KBM-7 (cell line): ENCODE measurements at places on chromosomes 6 and 20.
A peak's percentile ranks its signal among the peaks of the same experiment; 100 is the strongest.

DNA sequence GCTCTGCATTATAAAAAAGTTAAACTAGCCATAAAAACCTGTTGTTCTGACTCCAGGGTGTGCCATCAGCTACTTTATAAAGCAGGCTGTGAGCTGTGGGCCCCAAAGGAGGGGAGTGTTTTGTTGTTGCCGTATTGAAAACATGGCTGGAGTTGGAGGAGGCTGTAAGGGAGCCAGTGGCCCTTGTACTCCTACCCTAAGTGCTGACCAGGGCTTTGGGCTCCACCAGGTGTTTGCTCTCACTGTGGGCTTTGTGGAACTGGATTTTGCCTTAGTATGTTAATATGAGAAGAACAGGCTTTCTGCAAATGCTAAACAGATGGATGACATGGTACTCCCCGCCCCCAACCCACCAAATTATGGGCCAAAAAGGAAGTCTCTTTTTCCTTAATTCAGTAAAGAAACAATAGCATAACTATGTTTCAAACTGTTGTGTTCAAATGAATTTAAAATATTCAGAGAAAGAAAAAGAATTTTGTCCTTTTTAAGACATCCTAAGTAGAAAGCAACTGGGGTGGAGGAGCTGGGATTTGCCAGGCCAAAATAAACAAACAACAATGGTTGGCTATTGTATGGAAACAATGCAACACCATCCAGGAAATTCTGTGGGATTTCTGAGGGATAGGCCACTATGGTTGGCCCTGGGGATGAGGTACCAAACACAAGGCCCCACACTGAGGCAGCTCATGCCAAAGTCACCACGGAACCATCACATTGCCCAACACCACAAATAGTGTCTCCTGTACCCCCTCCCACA lies 63.3 kb downstream of the PLCG1 start:
- DNase-seq = no peak

GRCh38 chr6:126188279-126188909 lies 151.5 kb upstream of the CENPW start:
- DNase-seq = no peak

- DNase-seq = no peak
These were observed 25.0 kb downstream of the MAP1LC3A start for GRCh38 chr20:34583544-34583943.

GRCh38 chr6:130794010-130794697 lies 33.1 kb upstream of the SMLR1 start:
- DNase-seq = no peak

- DNase-seq = no peak
These were observed 48.7 kb downstream of the AKIRIN2 start for GRCh38 chr6:87653074-87653962.

- DNase-seq = no peak
These were observed 56.9 kb upstream of the TFB1M start for GRCh38 chr6:155371230-155371629.

GRCh38 chr6:110013386-110013785 lies 35.3 kb downstream of the GPR6 start:
- no peak for DNase-seq

- DNase-seq = no peak
These were observed 126.8 kb downstream of the IPCEF1 start for GRCh38 chr6:154229786-154230185.

- DNase-seq = no peak
These were observed 39.1 kb downstream of the COL12A1 start for GRCh38 chr6:75166773-75167172.

DNA sequence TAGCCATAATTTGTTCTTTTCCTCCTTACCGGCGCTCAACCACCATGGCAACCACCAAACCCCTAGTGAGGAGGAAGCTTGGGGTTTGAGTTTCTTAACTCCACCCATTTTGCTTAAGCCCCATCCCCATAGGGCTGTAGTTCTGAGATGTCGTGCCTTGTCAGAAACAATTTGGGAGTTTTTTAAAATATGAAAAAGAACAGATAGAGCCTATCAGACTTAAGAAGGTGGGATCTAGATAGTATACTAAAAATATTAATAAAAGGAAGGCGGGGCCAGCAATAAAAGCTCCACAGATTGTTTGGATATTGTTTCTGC lies 5.6 kb downstream of the BRD2 start:
- peak; percentile 66 for DNase-seq

DNA sequence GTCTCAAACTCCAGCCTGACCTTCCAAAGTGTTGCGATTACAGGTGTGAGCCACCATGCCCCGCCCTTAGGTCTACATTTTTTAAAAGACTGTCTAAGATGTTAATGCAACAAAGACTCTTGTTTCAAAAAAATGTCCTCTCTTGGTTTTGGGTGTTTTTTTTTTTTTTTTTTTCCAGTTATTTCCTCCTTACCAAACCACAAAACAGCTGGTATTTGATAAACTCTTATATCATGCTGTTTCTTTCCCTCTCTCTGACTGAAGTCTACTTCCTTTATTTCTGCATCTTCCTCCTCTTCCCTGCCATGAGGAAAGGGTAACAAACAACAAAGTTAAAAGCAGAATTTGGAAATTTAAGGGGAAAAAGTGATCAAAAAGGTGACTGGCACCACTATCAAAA lies 21.2 kb downstream of the STK38 start:
- DNase-seq = peak; percentile 63

- no peak for DNase-seq
These were observed 32.1 kb upstream of the SLC22A1 start for GRCh38 chr6:160089534-160089897.

DNA sequence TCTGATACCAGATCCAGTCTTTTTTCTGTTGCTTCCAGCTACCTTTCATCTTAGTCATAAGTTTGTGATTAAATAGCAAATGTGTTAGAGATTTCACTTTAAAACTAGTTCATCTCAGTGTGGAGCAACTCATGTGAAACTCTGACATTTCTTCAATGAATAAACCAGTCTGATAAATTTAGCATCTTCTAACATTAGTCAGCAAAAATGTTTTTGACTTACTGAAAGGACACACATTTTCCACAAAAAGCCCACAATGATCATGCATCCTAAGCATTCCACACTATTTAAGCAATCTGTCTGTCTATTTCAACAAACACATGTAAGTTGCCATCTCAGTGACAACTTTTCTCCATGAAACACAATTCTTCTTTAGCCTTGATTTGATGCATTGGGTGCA lies 222.2 kb upstream of the SLC35B3 start:
- no peak for DNase-seq

GRCh38 chr6:1554476-1555310 lies 55.0 kb upstream of the FOXC1 start:
- no peak for DNase-seq

DNA sequence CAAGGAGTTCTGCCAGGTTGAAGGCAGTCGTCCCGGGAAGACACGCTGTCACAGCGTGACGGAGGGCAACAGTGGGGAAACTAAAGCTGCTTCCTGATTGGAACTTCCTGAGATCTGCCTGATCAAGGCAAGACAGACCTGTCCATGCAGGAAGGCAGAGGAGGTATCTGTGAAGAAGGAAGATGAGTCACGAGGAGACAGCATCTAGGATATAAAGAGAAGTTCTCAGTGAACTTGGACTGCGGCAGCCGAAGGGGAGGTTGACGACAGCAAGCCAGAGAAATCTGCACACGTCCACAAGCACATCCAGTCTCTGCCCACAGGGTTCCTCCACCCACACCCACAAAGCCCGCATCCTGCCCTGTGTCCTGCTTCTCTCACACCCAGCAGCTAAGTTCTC lies 38.6 kb downstream of the PREP start:
- DNase-seq = no peak

- DNase-seq = peak; percentile 71
These were observed 620 bp downstream of the HIVEP1 start for GRCh38 chr6:12012558-12013306.

- no peak for DNase-seq
These were observed 93.3 kb downstream of the YTHDF1 start for GRCh38 chr20:63122626-63123025.

DNA sequence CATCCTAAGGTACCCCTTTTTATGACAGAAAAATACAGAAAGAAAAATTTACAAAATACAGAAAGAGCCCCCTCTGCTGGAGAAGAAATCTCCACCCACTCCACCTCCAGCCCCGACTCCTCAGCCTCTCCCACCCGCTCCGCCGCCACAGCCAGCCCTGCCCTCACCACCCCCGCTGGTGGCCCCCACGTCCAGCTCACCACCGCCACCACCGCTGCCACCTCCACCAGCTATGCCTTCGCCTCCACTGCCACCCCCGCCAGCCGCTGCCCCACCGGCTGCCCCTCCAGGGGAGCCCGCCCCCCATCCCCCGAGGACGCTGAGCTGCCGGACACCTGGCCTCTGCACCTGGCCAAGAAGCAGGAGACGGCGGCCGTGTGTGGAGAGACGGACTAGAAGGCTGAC lies 17.7 kb downstream of the WFDC2 start:
- peak; percentile 48 for DNase-seq

DNA sequence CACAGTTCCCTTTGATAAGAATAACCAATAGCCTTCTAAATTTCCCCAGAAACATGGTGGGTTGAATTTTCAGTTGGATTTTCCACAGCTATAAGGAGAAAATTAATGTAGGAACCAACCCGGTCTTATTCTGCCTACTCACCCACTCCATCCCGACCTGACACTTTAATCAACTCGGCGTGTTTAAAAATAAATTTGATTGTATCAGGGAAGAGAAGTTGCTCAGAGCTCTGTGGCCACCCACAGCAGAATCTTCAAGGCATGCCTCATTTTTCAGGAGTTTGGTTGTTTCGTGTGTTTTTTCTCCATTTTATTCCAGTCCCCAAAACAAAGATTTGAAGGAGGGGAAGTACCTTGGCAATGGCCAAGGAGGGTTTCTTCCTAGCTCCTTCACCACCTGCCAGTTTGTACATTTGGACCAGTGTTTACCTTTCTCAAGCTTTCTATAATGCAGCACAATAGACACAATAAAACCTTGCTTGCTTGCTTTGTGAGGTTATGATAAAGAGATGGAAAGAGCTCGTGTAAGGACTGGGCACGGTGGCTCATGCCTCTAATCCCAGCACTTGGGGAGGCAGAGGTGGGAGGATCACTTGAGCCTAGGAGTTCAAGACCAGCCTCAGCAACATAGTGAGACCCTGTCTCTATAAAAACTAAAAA lies 297.2 kb upstream of the JARID2 start:
- no peak for DNase-seq

GRCh38 chr6:157953580-157954091 lies 28.0 kb upstream of the SYNJ2 start:
- peak; percentile 52 for DNase-seq

DNA sequence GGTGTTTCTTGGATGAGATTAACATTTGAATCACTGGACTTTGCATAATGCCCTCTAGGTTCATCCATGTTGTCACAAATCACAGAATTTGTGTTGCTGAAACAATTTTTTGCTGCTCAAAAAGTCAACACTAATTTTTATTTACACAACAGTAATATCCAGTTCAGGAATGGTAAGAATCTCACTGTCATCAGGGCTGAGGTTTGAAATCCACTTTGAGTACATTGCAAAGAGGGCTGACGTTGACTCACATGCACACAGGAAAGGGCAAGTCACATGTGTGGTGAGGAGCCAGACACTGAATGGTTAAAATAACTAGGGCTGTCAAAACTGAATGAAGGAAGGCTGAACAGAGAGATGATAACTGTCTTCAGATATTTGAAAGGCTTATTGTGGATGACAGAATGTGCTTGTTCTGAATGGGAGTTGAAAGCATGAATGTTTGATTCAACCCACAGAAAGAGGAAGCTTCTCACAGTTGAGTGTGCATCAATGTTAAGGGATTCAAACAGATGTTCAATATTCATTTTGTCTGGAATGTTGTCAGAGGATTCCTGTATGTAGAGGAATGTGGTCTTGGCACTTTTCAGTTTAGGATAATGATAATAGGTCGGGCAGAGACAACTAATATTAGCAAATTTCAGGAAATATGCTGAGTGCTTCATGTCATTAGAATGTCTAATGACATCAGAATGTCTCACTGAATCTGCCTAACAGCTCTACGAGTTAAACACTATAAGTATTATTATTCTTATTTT lies 3.6 kb upstream of the ADGRG6 start:
- peak; percentile 16 for DNase-seq

DNA sequence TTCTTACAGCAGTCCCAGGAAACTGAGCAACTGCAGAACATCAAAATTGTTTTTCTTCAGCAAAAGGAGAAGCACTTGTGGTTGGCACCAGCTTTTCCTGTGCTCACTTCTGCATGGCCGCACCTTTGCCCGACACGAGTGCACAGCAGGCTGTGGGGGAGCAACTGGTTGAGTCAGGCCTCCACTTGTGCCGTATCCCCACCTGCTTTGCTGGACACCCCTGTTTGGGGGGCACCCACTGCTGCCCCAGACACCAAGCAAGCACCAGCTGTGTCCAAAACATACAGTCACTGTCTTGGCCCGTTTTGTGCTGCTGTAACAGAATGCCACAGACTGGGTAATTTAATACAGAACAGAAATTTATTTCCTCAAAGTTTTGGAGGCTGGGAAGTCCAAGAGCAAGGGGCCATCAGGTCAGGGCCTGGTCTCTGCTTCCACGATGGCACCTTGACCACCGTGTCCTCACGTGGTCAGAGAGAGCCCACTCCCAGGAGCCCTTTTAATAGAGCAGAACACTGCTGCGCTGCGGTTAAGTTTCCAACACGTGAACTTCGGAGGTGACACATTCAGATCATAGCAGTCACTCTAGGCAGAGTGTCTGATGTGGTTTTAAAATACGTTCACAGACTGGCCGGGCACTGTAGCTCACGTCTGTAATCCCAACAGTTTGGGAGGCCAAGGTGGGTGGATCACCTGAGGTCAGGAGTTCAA lies 8.7 kb upstream of the GMEB2 start:
- DNase-seq = peak; percentile 84

- DNase-seq = peak; percentile 4
These were observed 28.8 kb downstream of the PDE7B start for GRCh38 chr6:135880066-135880972.

DNA sequence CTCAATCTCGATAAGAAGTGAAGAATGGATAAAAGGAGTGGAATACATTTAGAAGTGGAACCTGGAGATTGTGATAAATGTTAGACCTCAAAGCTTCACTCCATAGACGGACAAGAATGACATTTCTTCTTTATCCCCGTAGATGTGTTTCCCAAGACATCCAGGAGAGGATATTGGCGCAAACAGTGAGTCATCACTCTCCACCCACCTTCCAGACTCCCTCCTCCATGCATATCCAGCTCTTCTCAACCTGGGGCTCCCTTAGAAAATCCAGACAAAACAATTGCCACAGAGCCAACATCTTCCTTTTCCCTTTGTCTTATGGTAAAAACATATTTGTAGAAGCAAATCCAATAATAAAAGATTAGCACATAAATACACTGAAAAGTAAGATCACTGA lies 586.1 kb downstream of the PTPRT start:
- DNase-seq = no peak

- DNase-seq = no peak
These were observed 110.2 kb downstream of the NKAIN2 start for GRCh38 chr6:123913863-123914262.

DNA sequence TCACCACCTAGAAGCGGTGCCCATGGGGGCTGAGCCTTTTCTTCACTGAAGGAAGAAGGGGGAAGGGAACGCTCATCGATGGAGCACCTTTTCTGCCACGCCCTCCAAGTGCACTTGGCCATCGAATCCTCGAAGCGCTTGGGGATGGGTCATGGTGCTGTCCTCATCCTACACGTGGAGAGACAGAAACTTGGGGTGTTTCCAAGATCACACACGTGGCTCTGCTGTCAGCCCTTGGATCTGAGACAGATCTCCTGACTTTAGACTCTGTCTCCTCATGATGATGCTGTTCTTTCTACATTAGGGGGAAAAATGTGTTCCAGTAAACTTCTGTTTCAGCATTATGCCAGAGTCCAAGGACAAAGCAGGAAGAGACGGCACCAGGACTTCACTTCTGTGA lies 78.5 kb downstream of the SYNDIG1 start:
- DNase-seq = no peak
